Coronary artery (tissue), 2 donors: ENCODE measurements at places on chromosomes 4 and X.

GRCh38 chr4:128572778-128573241, 236.7 kb upstream of the JADE1 start:
- DNase-seq, result no peak

GRCh38 chr4:1842993-1843448, 12.9 kb downstream of the LETM1 start:
- DNase-seq, result no peak

- no peak for DNase-seq
Measured at GRCh38 chrX:79477691-79478090, 110.6 kb upstream of the ITM2A start.

GRCh38 chr4:16261313-16261878, 35.1 kb upstream of the TAPT1 start:
- no peak for DNase-seq

- DNase-seq, result no peak
Measured at GRCh38 chr4:91622925-91623602, 680.7 kb upstream of the GRID2 start.

GRCh38 chr4:73914071-73914470, 44.9 kb downstream of the CXCL1 start:
- DNase-seq, result no peak

GRCh38 chr4:168920441-168921065, 89.5 kb downstream of the CBR4 start:
- no peak for DNase-seq

GRCh38 chr4:170080496-170080895, 9.3 kb downstream of the AADAT start:
- DNase-seq, result no peak

DNA sequence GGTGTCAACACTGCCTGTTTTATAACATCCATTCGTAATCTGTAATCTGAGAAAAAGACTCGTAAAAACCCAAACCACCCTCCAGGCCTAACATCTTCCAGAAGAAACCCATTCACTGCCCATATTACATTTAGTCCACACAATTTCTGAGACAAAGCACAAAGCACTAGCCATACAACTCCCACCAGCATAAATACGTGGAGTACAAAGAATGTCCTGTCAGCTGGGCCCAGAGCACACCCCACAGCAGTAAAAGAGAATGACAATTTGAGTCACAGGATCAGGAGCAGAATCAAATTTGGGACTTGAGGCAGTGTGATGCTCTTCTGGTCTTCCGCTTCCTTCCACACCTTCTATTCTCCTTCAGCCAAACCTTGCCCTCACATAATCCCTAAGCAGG, 6.8 kb downstream of the MECP2 start:
- DNase-seq, result no peak

- no peak for DNase-seq
Measured at GRCh38 chr4:45349859-45350258, 623.5 kb upstream of the GNPDA2 start.

DNA sequence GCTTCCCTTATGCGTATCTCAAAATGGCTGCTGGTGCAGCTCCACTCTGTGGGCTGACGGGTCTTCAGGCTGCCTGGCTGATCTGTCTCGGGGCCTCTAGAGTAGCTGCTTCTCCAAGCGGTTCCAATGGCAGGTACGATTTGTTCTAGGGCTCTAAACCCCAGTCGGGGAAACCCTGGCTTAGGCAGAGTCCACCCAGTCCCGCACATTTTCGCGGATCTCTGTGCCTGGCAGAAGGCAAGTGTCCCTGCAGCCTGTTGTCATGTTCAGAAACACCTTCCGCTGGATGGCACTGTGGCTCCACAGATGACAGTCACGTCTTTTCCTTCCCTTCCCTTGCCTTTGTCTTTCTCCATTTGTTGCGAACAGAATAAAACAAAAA, 54.4 kb downstream of the NBDY start:
- DNase-seq, result peak; percentile 88

- no peak for DNase-seq
Measured at GRCh38 chr4:136112116-136112515, 1420.2 kb downstream of the PCDH18 start.

DNA sequence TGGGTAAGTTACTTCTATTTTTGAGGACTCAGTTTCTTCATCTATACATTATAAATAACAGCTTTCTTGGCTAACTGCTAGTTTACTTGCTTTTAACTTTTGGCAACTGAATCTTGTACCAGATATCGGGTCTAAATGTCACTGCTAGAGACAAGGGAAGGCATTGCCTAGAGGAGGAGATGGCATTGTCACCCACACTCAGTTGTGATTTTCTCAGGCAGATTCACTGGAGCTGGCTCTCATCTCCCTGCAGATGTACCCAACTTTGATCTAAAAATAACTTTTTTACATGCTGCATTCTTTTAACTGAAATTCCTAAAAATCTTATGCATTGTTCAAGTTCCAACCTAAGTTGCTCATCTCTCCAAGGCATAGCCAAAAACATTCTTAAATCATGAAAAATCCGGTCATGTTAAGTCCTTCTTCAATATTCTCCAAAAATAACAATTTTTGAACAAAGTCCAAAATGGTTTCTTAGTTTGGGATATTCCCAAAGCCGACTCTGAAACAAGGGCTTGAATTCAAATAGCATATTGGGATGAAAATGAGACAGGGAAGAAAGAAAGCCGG, 469.0 kb upstream of the BOD1L1 start:
- DNase-seq, result no peak

- DNase-seq, result no peak
Measured at GRCh38 chr4:57504797-57505530, 394.8 kb upstream of the IGFBP7 start.

GRCh38 chrX:29477878-29478277, 737.5 kb upstream of the MAGEB2 start:
- no peak for DNase-seq

GRCh38 chr4:113773756-113774155, 12.2 kb upstream of the CAMK2D start:
- no peak for DNase-seq
